Thoracic aorta (tissue), 2 donors: ENCODE measurements at places on chromosomes 12 and 14. TPM values are rescaled to one million over a fixed set of nuclear protein-coding genes. Genes with fewer than 3 reads are reported as not detected.

- H3K4me3 ChIP-seq = no peak overlapping the region
- H3K36me3 ChIP-seq = no peaks in the 10 kb centered on the region
- H3K27me3 ChIP-seq = no peaks in the 10 kb centered on the region
- H3K27ac ChIP-seq = no peak overlapping the region
- no peak for DNase-seq
Observed at GRCh38 chr14:47660158-47660557, 15.2 kb downstream of the MDGA2 start.

- no peaks in the 10 kb centered on the region for H3K27me3 ChIP-seq
- no peaks in the 10 kb centered on the region for H3K36me3 ChIP-seq
- H3K27ac ChIP-seq = no peak overlapping the region
- no peak overlapping the region for H3K4me3 ChIP-seq
Observed at GRCh38 chr12:127411166-127411915, 855.6 kb upstream of the TMEM132C start.

DNA sequence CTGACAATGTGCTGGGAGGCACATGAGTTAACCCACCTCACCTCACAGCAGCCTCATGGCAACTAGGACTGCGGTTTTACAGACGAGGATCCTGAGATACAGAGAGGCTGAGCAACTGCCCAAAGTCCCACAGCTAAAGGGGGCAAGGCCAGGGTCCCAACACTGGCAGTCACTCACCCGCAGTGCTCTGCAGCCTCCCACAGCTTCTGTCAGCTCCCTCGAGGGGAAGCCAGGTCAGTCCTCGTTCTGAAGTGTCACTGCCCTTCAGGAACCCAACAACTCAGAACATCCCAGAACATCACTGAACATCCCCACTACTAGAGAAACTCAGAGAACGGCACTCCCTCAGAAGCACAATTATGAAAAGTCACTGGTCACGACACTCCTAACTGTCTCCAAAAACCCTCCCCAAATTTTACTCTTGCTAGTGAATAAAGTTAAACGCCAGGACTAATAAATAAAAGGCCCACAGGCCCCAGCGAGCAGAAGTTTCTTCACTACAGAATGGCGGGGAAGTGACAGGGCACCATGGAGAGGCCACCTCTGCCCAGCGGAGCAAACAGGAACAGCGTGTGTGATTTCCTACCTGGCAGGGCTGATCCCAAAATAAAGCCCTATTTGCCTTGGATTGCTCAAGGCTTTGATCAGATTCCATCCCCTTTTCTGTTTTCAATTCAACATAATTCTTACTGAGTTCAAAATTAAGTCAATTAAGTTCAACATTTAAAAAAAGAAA, 75.1 kb downstream of the TTC7B start:
- no peaks in the 10 kb centered on the region for H3K36me3 ChIP-seq
- no peak overlapping the region for H3K4me3 ChIP-seq
- peaks cover 12% of the 10 kb centered on the region for H3K4me1 ChIP-seq
- no peak for DNase-seq
- H3K27ac ChIP-seq = peak overlapping the region; percentile 71

The CAPZA3 gene
- not detected for total RNA-seq
